ENCODE measurements at places on chromosomes 6 and 20.

GRCh38 chr6:16511723-16512489, 249.4 kb downstream of the ATXN1 start:
- peak; percentile 47 for DNase-seq

- no peak for DNase-seq
These were observed 8.3 kb downstream of the PM20D2 start for GRCh38 chr6:89154131-89154530.

GRCh38 chr6:53813096-53813495, 18.3 kb downstream of the LRRC1 start:
- no peak for DNase-seq

- DNase-seq: no peak
These were observed 241.6 kb downstream of the PHACTR1 start for GRCh38 chr6:12958052-12958706.

DNA sequence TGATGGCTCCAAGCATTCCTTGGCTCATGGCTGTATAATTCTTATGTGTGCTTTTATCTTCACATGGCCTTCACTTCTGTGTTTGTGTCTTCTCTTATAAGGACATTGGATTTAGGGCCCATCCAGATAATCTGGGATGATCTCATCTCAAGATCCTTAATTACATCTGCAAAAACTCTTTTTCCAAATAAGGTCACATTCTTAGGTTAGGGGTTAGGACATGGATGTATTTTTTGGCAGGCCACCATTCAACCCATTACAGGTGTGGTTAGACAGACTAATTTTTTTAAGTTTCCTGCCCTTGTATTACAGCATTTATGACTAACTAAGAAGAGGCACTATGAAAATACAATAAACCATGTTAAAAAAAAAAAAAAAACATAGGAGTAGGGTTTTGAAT, 254.0 kb downstream of the TPBG start:
- no peak for DNase-seq

DNA sequence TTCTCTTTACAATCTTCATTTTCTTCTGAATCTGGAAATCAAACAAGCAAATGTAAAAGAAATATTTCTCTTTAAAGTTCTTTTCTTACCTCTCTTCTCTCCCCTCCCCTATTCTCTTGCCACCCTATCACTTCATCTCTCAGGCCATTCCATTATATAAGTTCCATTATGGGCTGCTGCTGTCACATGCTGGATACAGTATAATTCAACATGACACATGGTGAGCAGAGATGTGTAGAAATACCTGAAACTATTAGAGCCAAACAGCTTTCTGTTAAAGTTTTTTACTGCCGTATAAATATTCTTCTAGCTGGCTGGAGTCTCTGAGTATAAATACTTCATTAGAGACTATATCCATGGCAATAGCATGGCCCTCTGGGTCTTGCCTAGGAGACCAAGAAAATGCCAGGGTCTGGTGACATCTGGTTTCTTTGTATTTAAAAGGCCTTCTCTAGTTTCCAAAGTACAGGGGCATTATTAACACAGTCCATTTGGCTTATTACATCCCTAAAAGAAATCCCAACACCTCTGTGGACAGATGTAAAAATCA, 139.6 kb downstream of the TFAP2B start:
- DNase-seq: no peak

- no peak for DNase-seq
These were observed 64.6 kb upstream of the PIM1 start for GRCh38 chr6:37105148-37106050.

DNA sequence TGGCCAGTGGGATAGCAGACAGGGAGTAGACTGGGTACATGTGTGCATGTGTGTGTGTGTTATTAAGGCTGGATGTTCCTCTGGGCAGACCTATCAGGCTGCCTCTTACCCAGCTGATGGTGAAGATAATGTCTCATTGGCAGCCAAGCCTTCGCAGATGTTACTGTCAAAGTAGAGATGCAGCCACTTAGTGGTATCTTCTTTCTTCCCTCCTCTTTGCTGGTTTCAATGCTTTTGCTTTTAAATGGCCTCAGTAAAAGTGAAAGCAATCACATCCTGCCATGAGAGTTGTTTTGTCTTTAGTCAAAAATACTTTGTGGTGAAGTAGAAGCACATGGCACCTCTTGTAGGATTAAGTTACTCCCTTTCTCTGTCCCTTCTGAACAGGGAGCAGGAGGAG, 57.5 kb downstream of the SNRNP48 start:
- DNase-seq: no peak

DNA sequence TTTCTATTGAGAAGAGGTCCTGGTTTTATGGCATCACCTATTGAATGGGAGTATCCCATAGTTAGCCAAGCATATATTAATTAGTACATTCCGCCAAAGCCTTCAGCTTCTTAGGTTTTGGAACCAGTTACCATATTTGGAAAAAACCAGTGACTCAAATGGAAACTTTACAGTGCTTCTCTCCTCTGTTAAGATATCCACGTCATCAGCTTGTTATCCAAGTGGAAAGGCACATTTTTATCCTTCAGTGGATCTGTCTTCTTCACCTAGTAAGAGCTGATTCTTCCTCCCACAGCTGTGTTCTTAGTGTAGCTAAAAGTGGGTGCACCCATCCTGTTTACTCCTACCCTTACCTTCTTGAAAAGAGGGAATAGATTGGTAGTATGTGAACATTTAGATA, 34.5 kb downstream of the TPD52L1 start:
- no peak for DNase-seq

GRCh38 chr20:37915800-37916570, 13.1 kb downstream of the VSTM2L start:
- no peak for DNase-seq

- DNase-seq: no peak
These were observed 3.2 kb downstream of the TNFRSF6B start for GRCh38 chr20:63699466-63700198.

- DNase-seq: no peak
These were observed 7.2 kb upstream of the PFDN4 start for GRCh38 chr20:54200487-54201267.

DNA sequence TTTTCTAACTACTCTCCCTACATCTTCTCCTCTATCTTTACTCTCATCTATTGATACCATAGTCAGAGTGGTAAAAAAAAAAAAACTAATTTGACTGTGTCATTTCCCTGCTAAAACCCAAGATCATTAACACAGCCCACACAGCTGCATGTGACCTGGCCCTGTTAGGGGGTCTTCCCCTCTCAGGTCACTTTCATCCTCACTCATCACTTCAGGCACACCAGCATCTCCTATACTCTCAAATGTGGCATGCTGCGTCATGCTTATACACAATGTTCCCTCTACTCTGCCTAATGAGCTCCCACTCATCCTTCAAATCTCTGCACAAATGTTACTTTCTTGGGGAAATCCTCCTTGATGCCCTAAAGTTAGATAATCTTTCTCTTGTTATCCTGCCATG, 86.8 kb downstream of the CDK19 start:
- no peak for DNase-seq

GRCh38 chr6:125486881-125487280, 185.1 kb upstream of the HDDC2 start:
- no peak for DNase-seq

DNA sequence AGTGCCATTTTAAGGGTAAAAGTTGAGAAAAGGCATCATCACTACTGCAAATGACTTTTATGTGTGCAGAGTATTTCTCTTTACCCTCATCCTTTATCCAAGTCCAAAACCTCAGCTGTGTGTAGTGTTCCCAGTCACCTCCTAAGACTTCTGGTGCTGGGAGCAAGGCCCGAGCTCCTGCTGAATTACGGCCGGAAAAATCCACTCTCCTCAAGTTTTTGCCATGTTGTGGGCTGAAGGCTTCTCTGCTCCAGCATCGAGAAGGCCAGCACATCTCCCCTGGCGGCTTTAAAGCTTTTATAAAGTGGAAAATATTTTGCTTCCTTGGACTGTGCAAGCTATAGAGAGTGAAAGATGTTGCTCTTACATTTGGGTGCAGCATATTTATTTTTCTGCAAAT, 153.2 kb upstream of the THBS2 start:
- DNase-seq: no peak

DNA sequence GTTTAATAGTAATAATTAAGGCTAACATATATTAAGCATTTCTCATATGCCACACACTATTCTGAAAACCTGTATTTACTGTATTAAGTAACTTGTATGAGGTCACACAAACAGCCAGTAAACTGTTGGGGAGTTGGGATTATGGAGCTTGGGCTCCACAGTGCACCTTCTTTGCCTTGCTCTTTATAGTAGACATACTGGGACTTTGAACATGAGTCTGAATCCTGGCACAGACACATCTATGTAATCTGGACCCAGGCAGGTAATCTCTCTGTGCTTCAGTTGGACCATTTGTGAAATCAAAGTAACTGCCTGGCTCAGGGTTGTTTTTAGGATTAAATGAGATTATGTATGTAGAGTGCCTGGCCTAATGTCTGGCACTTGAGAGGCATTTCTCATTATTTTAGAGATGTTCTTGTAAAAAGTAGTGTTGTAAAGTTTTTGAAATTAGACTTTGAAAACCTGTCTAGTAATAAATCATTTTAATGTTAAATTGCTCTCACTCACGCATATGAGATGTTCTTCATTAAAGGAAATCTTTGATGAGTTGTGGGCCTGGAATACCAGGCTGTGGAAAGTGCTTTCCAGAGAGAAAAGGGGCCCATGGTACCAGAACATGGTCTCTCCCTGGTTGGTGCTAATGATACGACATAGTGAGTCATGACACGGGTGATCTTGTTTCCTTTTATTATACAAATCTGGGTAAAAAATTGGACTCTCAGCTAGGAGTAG, 34.3 kb downstream of the LRRC1 start:
- DNase-seq: no peak

DNA sequence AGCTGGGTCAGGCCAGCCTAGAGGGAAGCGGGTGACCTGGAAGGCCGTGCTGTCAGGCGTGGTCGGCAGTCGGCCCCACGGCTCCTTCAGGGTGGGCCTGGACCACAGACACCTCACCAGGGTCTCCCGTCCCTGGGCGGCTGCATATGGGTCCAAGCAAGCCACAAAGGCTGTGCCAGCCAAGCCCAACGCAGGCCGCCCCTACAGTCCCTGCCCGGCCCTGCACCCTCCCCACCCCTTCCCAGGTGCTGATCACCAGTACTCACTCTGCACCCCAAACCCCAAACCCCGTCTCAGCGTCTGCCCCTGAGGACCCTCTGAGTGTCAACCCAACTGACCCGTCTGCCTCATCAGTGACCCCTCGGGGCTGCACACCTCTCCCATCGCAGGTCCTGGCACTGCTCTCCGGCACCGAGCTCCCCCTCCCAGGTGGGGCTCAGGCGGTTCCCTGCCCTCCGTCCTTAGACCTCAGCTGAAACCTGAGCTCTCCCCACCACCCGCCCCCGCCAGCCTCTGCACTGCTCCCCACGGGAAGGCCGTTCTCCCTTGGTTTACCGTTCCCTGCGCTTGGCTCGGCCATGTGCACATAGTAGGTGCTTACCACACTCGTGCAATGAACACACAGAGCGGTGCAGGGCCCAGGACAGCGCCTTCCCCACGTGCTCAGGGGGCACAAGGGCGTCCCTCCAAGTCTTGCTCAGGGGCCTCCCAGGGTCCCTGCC, 1.5 kb upstream of the PPDPF start:
- DNase-seq: no peak

DNA sequence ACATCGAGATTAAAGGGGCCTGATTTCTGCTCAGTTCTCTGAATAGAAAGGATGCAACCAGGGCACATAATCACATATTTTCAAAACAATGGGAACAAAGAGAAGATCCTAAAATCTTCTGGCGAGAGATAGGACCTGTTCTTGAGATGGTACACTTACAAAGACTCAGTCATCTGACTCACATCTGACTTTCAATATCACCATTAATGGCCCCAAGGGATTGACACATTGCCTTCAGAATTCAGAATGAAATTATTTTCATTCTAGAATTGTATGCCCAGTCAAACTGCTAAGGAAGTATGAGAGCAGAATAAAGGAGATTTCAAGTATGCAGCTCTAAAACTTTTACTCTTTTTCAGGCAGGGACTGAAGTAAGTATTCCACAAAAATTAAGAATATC, 240.7 kb upstream of the POU3F2 start:
- DNase-seq: no peak

DNA sequence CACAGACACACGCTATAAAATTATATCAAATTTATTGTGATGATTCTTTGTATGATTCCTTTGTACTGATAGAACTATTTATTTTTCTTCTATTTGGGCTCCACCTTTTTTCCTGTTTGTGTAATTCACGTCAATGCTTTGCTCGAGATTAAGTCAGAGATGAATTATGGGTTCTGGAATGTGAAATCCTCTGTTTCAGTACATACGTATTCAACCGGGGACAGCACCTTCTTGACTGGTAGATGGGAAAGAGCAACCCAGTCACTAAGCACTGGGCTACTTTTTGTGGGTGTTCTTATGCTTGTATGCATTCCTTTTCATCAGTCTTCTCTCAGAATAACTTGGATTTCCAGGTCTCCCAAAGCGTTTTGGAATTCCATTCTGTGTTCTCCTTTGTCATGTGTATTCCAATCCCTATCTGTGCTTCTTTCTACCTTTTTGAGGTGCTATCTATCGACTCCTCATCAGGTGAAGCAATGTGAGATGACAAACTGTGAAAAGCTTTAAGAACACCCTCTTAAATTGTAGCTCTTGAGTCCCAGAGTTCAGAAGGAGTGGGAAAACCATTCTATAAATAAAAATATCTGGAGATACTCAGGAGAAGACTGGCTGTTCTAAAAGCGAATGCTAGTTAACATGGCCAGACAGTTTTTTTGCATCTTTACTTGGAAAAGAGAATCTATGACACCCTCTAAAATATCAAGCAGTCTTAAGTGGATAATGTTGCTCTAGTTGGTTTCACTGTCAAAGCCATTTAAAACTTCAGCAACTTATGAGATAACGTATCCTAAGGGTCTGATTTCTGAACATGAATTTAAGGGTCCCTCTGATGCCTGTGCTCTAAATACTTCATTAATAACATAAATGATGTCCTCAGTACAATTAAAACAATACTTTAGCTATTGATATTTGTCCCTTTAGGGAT, 197.7 kb upstream of the PREP start:
- no peak for DNase-seq

GRCh38 chr6:118770112-118770788, 118.9 kb upstream of the CEP85L start:
- no peak for DNase-seq

DNA sequence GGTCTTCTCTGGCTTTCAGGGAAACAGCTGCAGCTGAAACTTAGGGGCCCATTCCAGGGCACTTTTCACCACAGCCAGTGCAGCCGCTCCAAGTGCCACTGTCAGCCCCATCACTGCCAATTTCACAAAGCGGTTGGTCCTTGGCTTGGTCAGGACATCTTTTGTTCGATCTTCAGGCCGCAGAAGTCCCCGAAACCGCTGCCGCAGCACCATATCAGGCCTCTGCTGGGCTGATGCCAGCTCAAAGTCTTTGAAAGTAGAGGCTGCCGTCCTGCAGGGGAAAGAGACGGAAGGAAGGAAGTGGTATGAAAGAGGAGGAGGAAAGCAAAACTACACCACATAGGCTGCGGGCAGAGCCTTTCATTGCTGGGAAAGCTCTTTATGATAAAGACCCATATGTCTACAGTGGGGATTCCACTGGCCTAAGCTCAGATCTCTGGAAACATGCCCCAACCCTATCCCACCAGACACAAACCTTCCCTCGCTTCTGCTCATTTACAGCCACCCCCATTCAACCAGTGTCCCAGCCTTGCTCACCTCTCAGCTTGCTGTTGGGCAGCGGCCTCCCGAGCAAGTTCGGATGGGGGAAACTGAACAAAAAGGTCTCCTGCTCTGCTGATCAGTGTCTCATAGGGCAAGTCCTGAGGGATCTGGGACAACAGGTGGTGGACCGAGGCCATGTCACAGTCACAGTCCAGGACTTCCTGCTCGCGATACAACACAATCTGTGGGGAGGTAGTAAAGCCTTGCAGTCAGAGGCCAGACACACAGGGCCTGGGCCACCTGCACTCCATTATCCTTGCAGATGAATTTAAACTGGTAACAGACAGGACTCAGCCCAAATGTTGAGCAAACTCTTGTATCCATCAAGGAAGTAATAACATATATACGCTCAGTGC, 23.5 kb downstream of the TBC1D20 start:
- peak; percentile 39 for DNase-seq
